ENCODE measurements at places on chromosomes 5 and 9. TPM values are rescaled to one million over a fixed set of nuclear protein-coding genes. Genes with fewer than 3 reads are reported as not detected.

CCNO gene
- not detected for polyA plus RNA-seq

SPATA6L gene
- polyA plus RNA-seq, result 0.90 TPM

CCL27 gene
- polyA plus RNA-seq, result not detected

CCDC69 gene
- polyA plus RNA-seq, result 53.0 TPM

SIL1 gene
- polyA plus RNA-seq, result 43.1 TPM
